Activated CD4-positive, alpha-beta T cell treated with anti-CD3 and anti-CD28 coated beads, Interleukin-2, amount 50 U/mL, for 1 hour (primary cell): ENCODE measurements at places on chromosomes 16 and 17.

GRCh38 chr16:88971371-88972097 lies 5.5 kb downstream of the CBFA2T3 start:
- no peak for DNase-seq

DNA sequence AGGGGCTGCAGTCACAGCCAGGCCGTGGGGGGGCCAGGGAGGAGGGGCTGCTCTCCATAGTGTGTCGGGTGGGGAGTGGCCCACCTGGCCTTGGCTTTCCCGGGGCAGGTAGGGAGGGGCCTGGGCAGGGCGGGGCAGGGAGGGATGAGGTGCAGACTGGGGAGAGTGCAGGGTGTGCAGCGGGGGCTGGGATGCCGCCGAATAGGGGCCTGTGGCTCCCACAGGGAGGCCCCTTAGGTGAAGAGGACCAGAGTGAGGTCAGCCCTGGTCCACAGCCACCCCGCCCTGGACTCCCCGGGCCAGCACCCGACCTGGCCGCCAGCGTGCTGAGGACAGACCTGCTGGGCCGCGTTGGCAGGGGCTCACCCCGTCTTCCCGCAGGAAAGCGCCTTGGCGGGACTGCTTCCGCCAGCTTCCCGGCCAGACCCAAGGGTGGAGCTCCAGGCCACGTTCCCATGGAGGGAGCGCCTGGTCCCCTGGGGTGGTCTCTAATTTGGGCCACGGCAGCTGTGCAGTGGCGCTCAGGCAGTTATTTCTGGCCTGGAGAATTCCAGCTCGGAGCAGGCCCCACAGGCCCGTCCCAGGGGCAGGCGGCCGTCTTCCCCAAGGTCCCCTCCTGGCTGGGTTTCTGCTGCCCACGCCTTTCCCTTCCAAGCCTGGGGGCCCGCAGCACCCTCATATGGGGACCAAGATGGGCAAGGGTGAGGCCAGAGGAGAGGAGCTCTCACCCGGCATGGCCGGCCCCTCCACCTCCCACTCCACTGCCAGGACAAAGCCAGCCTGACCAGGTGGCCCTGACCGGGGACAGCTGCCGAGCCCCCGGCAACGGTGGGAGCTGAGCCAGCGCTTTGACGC lies 27.9 kb downstream of the CACNA1H start:
- no peak for DNase-seq

DNA sequence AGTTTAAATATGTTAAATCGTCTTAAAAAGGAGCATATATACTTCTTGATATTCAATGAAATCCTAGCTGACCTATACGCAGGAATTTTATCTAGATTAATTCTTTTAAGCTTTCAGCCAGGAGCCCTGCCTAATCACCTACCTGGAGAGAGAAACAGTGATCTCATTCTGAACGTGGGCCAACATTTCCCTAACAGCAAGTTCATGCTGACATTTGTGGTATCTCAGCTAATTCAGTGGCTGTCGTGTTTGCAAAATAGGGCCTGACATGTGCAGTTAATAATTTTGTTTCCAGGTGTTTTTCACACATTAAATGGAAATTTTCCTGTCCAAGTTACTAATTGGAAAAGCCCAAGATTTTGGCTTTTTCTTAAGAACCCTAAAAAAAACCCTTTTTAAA lies 17.4 kb downstream of the KRT24 start:
- DNase-seq: no peak

DNA sequence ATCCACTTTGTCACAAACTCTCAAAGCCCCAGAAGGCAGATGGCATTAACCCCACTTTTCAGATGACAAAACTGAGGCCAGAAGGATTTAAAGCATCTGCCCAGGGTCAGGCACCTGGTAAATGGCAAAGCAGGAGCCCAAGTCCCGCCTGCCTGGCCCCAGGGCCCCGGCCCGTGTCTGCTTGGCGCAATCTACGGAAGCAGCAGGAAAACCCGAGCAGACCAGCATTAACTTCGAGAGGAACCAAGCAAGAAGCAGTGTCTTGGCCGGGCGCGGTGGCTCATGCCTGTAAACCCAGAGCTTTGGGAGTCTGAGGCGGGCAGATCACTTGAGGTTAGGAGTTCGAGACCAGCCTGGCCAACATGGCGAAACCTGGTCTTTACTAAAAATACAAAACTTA lies 21.6 kb downstream of the RTN4RL1 start:
- no peak for DNase-seq

- no peak for DNase-seq
Observed at GRCh38 chr17:1759529-1759928, 2.3 kb upstream of the SERPINF1 start.

GRCh38 chr17:19457046-19457445 lies 46.0 kb downstream of the RNF112 start:
- no peak for DNase-seq
